ENCODE measurements at places on chromosomes 16 and 17.

GRCh38 chr16:78684030-78684611 lies 584.7 kb downstream of the WWOX start:
- peak; percentile 22 for DNase-seq

DNA sequence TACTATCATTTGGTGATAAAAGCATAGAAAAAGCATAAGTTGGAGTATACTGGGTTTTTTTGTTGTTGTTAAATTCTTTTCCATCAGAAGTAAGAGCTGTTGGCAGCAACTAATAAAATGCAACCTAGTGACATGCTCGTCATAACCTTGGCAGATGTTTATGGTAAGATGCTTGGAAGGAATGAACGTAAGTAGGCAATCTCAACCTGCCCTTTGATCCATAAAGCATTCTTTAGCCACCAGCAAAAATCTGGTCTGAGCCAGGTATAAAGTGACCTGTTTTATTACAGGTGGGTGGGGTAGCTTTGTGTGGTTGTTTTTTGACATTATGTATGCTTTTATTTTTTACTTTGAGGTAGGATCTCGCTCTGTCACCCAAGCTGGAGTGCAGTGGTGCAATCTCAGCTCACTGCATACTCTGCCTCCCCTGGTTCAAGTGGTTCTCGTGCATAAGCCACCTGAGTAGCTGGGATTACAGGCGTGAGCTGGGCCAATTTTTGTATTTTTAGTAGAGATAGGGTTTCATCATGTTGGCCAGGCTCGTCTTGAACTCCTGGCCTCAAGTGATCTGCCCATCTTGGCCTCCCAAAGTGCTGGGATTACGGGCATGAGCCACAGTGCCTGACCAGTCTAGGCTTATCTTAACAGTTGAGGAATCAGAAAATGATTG lies 22.0 kb downstream of the WSB1 start:
- DNase-seq, result peak; percentile 38

GRCh38 chr16:65728652-65729051 lies 606.8 kb upstream of the CDH11 start:
- DNase-seq, result no peak

DNA sequence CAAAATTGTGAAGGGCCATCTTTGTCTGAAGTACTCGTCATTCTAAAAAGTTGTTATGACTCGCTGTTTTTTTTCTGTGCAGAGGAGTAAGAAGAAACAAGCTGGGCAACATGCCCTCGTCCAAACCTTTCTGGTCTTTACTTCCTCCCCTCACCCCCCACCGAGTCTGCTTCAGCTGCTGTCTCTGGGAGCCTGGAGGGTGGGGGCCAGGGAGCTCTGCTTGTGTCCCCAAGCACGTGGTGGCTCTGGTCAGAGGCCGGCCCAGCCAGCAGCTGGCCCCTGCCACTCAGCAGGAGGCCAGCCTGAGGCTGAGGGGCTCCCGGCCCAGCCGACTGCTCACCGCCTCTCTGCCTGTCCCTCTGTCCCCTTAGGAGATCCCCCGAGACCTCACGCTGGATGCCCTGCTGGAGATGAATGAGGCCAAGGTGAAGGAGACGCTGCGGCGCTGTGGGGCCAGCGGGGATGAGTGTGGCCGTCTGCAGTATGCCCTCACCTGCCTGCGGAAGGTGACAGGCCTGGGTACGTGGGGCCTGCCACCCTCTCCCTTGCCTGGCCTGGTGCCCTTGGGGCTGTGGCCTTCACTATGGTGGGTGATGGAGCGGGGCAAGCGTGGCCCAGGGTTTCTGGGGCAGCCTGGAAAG lies 53.7 kb upstream of the LGALS9 start:
- peak; percentile 74 for DNase-seq

DNA sequence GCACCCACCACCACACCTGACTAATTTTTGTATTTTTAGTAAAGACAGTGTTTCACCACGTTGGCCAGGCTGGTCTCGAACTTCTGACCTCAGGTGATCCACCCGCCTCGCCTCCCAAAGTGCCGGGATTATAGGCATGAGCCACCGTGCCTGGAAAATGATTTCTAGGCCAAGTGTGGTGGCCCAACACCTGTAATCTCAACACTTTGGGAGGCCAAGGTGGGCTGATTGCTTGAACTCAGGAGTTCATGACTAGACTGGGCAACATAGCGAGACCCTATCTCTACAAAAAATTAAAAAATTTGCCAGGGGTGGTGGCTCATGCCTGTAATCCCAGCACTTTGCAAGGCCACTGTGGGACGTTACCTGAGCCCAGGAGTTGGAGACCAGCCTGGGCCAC lies 11.0 kb upstream of the BAIAP3 start:
- DNase-seq, result no peak

GRCh38 chr17:50800196-50800700 lies 32.9 kb upstream of the ANKRD40CL start:
- no peak for DNase-seq

- no peak for DNase-seq
Measured at GRCh38 chr16:2846511-2847310, 11.3 kb downstream of the PRSS22 start.

- no peak for DNase-seq
Measured at GRCh38 chr17:64504769-64505339, 1.2 kb downstream of the DDX5 start.

Measured in upper lobe of left lung (tissue), 6 donors.